ENCODE measurements at places on chromosomes 13 and 19. TPM values are rescaled to one million over a fixed set of nuclear protein-coding genes. Genes with fewer than 3 reads are reported as not detected.

DNA sequence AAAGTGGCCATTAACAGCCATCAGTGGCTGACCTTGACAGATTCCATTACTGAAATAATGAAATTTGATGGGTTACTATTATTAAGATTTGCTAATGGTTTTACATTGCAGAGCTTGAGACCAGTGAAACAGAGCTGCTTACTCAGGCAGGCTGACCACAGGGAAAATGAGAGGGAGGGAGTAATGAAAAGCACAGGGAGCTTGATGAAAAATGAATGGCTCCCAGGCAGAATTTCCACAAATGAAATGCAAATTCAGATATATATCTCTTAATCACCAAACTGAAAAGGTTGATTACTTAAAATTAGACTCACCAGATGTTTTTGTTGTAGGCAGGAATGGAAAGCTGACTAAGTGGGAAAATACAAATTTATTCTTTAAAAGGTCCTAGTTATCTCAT, 36.1 kb downstream of the HTR2A start:
- no peak for DNase-seq

GRCh38 chr19:44698492-44699201, at the start of gene CEACAM16:
CEACAM16 (plus strand) TSS chr19:44699151; CDS start chr19:44701457, 2,306 bp downstream.
- DNase-seq, result no peak

GRCh38 chr13:114152831-114153371, 20.5 kb upstream of the RASA3 start:
- DNase-seq, result no peak

DNA sequence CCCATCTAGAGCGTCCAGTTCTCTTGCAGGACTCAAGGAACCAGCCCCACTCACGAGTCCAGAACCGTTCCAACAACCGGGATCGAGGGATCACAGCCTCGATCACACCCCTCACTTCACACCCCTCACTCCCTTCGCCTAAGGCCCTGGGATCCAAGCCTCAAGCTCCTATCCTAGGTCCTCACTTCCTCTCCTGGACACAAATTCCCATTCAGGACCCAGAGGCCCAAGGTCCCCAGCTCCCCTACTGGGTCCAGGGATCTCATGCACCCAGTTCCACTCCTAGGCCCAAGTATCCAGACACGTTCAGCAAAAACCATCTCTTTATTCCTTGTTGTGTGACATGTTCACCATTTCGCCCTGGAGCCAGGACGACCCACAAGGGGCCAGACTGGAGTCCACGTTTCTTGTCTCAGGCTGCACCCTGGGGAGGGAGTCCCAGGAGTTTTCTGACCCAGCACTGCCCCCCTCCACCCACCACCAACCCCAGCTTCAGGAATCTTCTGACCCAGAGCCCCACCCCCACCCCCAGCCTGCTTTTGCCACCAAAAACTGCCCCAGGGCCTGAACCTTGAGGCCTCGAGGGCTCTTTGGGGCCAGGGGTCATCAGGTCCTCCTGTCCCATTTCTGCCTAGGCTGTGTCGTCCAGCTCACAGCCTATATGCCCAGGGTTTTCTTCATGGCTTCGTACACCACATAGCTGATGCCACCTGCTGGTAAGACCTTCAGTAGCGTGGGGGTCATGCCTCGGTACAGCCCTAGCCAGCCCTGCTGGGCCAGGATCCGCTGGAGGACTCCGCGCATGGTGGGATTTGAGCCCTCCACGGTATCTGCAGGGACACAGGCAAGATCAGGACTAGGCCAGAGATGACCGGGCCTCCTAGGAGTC, 1.4 kb upstream of the KHSRP start:
- DNase-seq, result peak; percentile 46

- DNase-seq, result no peak
These were observed 25.3 kb downstream of the POMP start for GRCh38 chr13:28684257-28684656.

Gene BIVM
- 30.0 TPM for polyA plus RNA-seq

Gene ALOX5AP
- polyA plus RNA-seq, result 5.8 TPM

DNA sequence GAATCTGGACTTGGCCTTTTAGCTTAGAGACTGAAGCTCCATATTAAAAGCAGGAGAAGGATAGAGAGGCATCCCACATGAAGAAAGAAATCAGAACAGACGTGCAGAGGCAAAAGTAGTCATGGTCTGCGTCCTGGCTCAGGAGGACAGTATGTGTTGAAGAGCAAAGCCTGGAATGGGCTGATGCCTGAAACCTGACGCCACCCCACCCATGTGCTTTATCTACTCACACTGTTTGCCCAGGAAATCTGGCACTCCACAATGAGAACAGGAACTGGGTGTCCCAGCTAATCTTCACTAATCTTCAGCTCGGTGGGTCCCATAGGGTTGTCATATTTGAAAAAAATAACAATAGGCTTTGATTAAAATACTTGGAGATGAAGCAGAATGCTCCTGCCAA, 549.0 kb upstream of the GPC6 start:
- no peak for DNase-seq

- DNase-seq, result no peak
These were observed 246.4 kb downstream of the GPC5 start for GRCh38 chr13:91644806-91645205.

DNA sequence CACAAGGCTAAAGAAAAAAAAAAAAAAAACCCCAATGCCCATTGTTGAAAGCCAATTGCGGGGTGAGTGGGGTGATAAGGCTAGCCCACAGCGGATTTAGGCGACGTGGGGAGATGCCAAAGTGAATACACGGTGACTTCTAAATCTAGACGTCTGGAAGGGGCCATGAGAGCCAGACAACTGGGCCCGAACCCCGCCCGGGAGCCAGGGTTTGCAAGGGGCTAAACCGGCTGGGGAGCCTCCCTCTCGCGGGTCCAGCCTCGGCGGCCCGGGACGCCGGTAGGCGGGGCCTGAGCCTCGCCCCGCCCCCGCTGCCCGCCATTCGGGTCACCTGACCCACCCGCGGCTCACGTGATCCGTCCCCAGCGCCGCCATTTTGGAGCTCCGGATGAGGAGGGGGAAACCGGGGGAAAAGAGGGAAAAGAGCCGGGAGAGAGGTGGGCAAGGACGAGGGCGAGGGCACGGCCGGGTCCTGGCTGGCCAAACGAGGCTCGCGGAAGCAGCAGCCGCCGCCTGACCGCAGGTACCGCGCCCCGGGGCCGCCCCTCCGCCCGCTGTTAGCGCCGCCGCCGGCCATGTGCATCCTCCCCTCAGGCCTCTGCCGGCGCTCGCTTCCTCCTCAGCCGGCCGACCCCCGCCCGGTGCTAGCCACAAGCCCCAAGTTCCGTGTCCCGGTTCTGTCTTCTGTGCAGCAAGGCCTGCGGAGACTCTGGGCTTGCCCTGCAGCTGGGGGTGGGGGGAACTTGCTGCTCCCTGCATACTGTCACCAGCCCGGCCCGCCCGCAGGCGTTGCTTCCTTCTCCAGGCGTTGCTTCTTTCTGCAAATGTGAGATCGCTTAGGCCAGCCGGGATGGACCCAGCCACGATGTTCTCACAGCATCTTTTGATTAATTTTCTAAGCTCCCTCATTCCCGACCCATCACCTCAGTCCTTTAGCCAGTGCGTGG, at the start of gene ZNF507:
Gene ZNF507, plus strand, starts transcription at position 350 of the 947 bp plus-strand sequence. CDS start 7,221 bp downstream, outside the sequence.
- DNase-seq, result peak; percentile 87

- no peak for DNase-seq
These were observed 107.2 kb downstream of the EDNRB start for GRCh38 chr13:77811381-77811780.

Gene NTF4
- 3.3 TPM for polyA plus RNA-seq

DNA sequence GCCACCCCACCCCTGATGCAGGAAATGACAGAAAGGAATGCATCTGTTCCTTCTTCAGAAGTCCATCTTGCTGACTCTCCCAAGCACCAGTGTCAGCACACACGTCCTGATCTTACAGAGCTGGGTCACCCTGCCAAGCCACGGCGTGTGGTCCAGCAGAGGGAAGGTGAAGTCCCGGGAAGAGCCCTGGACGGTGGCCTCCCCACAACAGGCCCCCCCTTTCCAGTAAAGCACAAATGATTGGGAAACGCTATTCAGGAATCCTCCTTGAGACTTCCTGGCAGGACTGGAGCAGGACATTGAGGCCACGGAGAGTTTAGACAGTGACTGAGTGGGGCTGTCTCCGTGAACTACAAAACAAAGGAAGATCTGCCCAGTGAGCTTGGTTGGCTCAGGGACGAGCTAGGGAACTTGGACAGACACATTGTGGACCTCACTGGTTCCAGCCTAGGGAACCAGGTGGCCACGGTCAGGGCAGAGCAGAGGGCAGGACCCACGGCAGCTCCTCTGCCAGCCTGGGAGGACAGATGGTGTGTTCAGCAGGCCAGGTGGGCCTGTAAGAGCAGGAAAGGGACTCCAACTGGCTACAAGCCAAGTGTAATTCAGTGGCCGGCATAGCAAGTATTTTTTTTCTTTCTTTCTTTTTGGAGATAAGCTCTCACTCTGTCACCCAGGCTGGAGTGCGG, 41.7 kb downstream of the ELL start:
- DNase-seq, result peak; percentile 83

Gene EGLN2
- polyA plus RNA-seq, result 47.3 TPM

Gene ADGRE2
- 0.60 TPM for polyA plus RNA-seq

- no peak for DNase-seq
These were observed 60.2 kb upstream of the KL start for GRCh38 chr13:32955881-32956594.
